ENCODE measurements at places on chromosomes 7 and 10. TPM values are rescaled to one million over a fixed set of nuclear protein-coding genes. Genes with fewer than 3 reads are reported as not detected.

DNA sequence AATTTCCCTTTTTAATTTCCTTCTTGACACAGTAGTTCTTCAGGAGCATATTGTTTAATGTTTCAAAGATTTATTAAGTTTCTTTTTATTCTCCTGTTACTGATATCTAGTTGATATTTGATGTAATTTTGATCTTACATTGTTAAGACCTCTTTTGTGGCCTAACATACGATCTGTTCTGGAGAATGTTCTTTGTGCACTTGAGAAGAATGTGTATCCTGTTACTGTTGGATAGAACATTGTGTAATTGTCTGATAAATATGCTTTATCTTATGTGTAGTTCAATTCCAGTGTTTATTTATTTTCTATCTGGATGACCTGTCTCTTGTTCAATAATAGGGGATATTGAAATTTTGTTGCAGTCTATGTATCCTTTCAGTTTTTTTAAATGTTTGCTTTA, 106.7 kb downstream of the ITGB1 start:
- DNase-seq: no peak

GRCh38 chr7:122363144-122363543, 58.6 kb upstream of the FEZF1 start:
- DNase-seq: no peak

DNA sequence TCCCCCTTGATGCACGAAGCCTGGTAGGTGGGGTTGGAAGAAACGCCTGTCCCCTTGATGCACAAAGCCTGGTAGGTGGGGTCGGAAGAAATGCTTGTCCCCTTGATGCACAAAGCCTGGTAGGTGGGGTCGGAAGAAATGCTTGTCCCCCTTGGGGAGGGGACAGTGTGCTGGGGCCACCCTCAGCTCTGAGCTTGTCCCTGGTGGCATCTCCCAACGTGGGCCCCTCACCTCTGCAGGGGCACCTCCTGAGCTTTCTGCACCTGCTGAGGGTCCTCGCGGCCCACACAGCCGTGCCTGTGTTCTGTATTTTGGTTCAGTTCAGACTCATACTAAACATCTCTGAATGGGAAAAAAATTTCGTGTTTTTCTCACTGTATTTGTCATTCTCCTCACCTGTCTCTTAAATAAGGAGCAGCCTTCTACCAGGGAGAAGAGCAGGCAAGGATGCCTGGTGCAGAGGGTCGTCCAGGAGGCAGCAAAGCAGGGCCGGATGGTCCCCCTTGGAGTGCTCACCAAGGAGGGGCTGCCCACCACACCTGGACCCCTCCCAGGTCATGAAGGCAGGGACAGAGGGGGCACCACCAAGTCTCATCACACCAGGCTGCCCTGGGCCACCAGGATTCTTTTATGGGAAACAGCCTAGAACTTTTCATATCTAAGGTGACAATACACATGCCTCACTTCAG, 24.7 kb downstream of the VIPR2 start:
- DNase-seq: no peak

TMEM72 gene
- not detected for total RNA-seq

SH2B2 gene
- 2.2 TPM for total RNA-seq

CFTR gene
- total RNA-seq: 0.06 TPM

GPRIN2 gene
- 0.23 TPM for total RNA-seq

HMX3 gene
- total RNA-seq: 3.3 TPM

All from Daoy (cell line).